IMR-90 (cell line): ENCODE measurements at places on chromosomes 1 and 21. TPM values are rescaled to one million over a fixed set of nuclear protein-coding genes. Genes with fewer than 3 reads are reported as not detected.

- H3K27ac ChIP-seq, result no peak overlapping the region
- H3K27me3 ChIP-seq, result no peaks in the 10 kb centered on the region
- peaks cover 47% of the 10 kb centered on the region for H3K36me3 ChIP-seq
- no peak for DNase-seq
- H3K4me1 ChIP-seq, result no peaks in the 10 kb centered on the region
These were observed 40.0 kb downstream of the MIA3 start for GRCh38 chr1:222657899-222658298.

The FAM177B gene
- not detected in 2 replicates for total RNA-seq

GRCh38 chr1:244970236-244970743, 105.9 kb upstream of the HNRNPU start:
- H3K36me3 ChIP-seq, result no peaks in the 10 kb centered on the region
- H3K27me3 ChIP-seq, result no peaks in the 10 kb centered on the region
- peaks cover 9% of the 10 kb centered on the region for H3K4me1 ChIP-seq
- DNase-seq, result peak; percentile 54
- peak overlapping the region; percentile 90 for H3K4me3 ChIP-seq
- peak overlapping the region; percentile 98 for H3K27ac ChIP-seq

The CASZ1 gene
- under 0.01 and 0.18 TPM in 2 replicates for total RNA-seq

DNA sequence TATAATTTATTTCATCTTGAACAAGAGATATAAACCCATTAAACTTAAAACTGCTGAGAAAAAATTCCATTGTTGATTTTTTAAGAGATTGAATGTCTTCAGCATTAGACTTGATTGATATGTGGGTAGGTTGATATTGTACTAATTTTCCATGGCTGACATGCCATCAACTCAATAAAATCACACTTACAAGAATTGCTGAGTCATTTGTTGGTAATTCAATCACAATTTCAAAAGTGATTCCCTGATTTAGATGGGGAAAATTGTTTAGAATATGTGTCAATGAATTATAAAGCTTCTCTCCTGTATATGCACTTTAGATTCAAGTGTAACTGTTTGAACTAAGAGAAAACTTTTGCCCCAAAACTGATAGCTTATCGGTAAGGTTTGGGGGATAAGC, 223.5 kb upstream of the NCAM2 start:
- H3K4me3 ChIP-seq, result no peak overlapping the region
- DNase-seq, result no peak
- no peak overlapping the region for H3K27ac ChIP-seq
- H3K27me3 ChIP-seq, result no peaks in the 10 kb centered on the region

DNA sequence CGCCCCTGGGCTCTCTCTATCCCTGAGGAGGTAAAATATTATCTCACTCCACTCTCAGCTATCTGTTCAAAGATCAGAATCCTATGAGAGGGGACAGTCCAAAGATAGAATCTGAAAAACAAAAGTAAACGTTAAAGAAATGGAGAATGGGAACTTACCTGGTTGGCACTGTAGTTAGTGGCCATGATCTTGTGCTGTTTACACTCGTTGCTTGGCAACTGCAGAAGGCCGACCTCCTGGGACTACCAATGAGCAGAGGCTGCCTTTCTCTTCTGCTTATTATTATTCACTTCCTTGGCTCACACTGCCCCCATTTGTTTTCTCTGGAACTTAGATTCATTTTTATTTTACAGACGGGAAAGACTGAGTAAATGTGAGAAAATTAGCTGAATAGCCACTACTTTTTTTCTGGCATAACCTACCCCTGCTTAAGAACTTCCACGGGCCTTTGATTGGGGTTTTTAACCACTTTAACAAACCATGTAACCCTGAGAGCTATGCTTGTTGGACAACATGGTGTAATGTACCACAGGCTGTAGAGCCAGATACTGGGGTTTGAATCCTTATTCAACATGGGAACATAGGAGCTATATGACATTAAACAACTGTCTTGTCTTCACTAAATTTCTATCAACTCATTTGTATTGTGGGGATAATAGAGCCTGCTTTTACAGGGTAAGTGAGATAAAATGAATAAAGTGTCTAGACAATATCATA, at the start of gene CFAP126:
Gene CFAP126 (minus strand): TSS at position 193 of the 717 bp plus-strand sequence. CDS start 8 bp downstream, at position 185.
- H3K27me3 ChIP-seq, result no peaks in the 10 kb centered on the region
- peak; percentile 70 for DNase-seq
- peaks cover 13% of the 10 kb centered on the region for H3K36me3 ChIP-seq
- no peaks in the 10 kb centered on the region for H3K4me1 ChIP-seq
- H3K27ac ChIP-seq, result no peak within 1 kb of the TSS
- no peak within 1 kb of the TSS for H3K4me3 ChIP-seq

DNA sequence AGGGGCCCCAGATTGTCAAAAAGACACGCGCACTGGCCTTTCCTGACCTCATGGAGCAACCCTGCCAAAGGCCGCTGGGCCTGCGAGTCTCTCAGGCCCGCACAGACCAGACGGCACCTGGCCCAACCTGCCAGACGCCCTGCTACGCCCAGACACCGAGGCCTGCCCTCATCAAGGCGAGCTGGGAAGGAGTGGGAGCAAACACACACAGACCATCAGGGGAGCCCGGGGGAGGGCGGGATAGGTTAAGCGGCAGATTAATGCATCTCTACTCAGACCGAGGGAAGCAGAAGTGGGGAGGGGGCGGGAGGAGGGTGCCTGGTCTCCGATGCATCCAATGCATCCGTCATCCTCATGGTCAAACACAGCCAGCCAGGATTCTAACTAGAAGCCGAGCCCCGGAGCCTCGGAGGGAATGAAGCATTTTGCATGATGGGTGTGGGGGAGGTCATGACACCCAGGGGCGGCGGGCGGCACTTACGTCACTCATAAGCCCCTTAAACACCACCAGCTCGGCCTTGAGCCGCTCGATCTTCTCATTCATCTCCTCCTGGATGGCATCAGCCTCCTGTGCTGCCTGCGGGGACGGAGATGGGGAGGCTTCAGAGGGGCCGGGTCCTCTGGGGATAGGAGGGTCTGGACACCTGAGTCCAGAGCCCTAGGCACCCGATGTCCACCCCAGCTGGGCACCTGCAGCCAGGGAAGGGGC, 17.0 kb upstream of the ALDH4A1 start:
- no peak overlapping the region for H3K27ac ChIP-seq
- H3K27me3 ChIP-seq, result no peaks in the 10 kb centered on the region
- peaks cover 9% of the 10 kb centered on the region for H3K36me3 ChIP-seq
- peaks cover 25% of the 10 kb centered on the region for H3K4me1 ChIP-seq
- no peak overlapping the region for H3K4me3 ChIP-seq

The S100A9 gene
- total RNA-seq, result not detected in 2 replicates

The KCNT2 gene
- 0.56 and 0.72 TPM in 2 replicates for total RNA-seq

DNA sequence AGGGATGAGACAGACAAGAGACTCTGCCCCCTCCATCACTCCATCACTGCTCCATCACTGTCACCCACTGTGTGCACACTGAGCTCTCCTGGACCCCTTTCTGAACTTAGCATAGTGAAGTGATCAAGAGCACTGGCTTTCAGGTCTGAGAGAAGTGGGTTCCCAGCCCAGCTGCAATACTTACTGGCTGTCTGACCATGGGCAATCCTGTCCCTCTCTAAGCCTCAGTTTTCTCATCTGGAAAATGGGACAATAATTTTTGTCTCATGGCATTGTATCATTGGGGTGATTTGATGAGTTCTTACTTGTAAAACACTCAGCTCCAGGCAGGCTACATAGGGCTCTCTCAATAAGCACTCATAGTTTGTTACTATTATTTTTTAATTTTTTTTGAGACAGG, 7.5 kb upstream of the RPS6KA1 start:
- H3K4me1 ChIP-seq, result no peaks in the 10 kb centered on the region
- no peak for DNase-seq
- peaks cover 42% of the 10 kb centered on the region for H3K27me3 ChIP-seq
- H3K27ac ChIP-seq, result no peak overlapping the region

DNA sequence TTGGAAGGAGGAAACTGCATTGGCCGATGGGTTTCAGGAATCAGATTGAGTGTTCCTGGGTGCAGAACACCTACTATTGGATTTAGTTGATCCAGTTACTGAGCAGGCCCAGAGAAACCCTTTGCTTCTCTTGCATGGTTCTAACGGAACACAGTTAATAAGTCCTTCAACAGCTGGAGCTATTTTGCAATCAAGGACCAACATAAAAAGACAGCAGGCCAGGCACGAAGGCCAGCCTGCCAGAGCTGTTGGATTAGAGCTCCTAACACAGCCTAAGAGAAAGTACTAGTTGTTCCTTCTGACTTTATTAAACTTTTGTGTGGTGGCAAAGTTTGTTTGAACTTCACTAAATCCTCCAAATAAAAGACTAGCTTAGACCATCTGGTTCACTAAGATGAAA, 148.0 kb upstream of the LMO4 start:
- DNase-seq, result no peak
- peaks cover 3% of the 10 kb centered on the region for H3K27me3 ChIP-seq
- H3K4me3 ChIP-seq, result no peak overlapping the region
- H3K27ac ChIP-seq, result no peak overlapping the region
- no peaks in the 10 kb centered on the region for H3K36me3 ChIP-seq
- no peaks in the 10 kb centered on the region for H3K4me1 ChIP-seq

GRCh38 chr1:220702733-220703270, 12.6 kb downstream of the C1orf115 start:
- H3K4me1 ChIP-seq, result no peaks in the 10 kb centered on the region
- DNase-seq, result no peak
- H3K4me3 ChIP-seq, result no peak overlapping the region

- no peaks in the 10 kb centered on the region for H3K27me3 ChIP-seq
- no peak for DNase-seq
- no peak overlapping the region for H3K27ac ChIP-seq
These were observed 3.9 kb upstream of the SLC27A3 start for GRCh38 chr1:153771261-153771660.

The MAEL gene
- total RNA-seq, result not detected in 2 replicates

DNA sequence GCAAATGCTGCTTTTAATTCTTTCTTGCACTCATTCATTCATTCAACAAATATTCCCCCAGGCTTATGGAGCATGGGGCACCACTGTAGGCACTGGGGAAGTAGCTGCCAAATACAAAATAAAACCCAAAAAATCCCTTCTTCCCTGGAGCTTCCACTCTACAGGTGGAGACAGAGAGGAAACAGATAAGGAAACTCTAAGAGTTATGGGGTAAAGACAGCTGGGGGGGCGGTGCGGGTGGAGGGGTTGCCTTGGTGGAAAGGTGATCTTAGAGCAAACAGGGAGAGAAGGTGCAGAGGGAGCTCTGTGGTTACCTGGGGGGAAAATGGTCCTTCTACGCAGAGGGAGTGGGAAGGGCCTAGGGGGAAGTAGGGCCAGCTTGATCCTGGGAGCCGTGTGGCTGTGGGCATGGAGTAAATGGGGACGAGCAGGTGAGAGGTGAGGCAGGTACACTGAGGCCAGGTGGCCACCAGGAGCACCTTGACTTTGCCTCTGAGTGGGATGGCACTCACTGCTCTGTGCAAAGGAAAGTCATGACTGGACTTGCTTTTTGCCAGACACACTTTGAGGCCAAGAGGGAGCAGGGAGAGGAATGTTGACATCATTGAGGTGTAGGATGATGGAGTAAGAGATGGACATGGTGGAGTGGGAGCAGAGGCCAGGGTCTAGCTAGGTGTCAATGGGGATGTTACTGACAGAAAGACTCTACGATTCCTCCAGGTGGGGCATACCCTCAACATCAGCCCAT, 152.0 kb downstream of the ETS2 start:
- DNase-seq, result no peak
- H3K4me1 ChIP-seq, result peaks cover 34% of the 10 kb centered on the region
- no peaks in the 10 kb centered on the region for H3K27me3 ChIP-seq

GRCh38 chr1:160781914-160782689, 13.9 kb upstream of the LY9 start:
- no peaks in the 10 kb centered on the region for H3K27me3 ChIP-seq
- no peak overlapping the region for H3K27ac ChIP-seq
- no peak for DNase-seq
- no peak overlapping the region for H3K4me3 ChIP-seq

- H3K27me3 ChIP-seq, result peaks cover 13% of the 10 kb centered on the region
- H3K36me3 ChIP-seq, result no peaks in the 10 kb centered on the region
- no peak overlapping the region for H3K27ac ChIP-seq
- no peaks in the 10 kb centered on the region for H3K4me1 ChIP-seq
These were observed 1.0 kb downstream of the FAM78B start for GRCh38 chr1:166165661-166166328.

GRCh38 chr21:46049890-46050667, 47.8 kb upstream of the COL6A2 start:
- no peak overlapping the region for H3K4me3 ChIP-seq
- H3K27me3 ChIP-seq, result no peaks in the 10 kb centered on the region
- H3K4me1 ChIP-seq, result peaks cover 27% of the 10 kb centered on the region
- peak overlapping the region; percentile 95 for H3K27ac ChIP-seq
- no peaks in the 10 kb centered on the region for H3K36me3 ChIP-seq
- DNase-seq, result no peak

The BNIPL gene
- total RNA-seq, result under 0.01 TPM in 1 of 2 replicates, not detected in the other

The CSF3R gene
- not detected in 2 replicates for total RNA-seq

DNA sequence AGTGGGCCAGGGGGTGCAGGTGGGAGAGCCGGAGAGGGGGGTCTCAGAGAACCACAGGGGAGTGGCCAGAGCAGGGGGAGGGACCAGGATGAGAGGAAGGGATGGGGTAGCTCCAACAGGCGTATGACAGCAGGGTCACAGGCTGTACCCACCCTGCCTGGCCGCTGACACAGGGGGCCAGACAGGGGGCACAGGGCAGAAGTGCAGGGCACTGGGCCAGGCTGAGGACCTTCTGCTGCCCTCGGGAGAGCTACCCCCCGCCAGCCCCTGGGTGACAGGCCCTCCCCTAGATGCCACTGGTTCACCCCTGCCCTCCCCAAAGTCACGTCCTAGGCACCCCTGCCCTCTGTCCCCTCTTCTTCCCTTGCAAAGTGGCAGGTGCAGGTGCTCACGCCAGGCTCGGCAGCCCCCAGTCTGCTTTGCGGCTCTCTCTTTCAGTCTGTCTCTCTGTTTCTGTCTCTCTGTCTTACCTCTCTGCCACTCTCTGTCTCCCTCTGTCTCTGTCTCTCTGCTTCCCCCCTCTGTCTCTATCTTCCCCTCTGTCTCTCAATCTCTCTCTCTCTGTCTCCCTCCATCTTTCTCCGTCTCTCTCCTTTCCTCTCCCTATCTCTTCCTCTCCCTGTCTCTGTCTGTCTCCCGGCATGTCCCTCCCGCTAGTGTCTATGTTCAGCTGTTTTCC, 48.5 kb downstream of the WNT9A start:
- no peak for DNase-seq
- no peak overlapping the region for H3K4me3 ChIP-seq
- H3K4me1 ChIP-seq, result no peaks in the 10 kb centered on the region; the same call in 1 of the 2 replicates
- H3K27me3 ChIP-seq, result no peaks in the 10 kb centered on the region; the same call in 1 of the 2 replicates
- no peaks in the 10 kb centered on the region for H3K36me3 ChIP-seq

DNA sequence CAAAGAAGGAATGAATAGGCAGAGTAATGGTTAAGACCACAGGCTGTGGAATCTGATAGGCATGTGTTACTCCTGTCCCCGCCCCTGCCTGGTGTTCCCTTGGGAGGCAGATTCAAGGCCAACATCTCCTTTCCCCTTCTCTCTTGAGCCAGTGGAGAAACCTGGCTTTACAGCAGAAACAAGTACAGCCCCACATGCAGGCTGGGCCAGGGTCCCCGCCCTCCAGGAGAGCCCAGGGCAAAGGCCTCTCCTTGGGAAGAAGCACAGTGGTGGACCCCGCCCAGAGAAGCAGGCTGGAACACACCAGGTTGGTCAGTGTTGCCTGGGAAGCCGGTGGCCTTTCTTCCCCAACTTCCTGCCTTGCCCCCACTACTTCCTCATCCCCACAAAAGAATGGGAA, 6.8 kb downstream of the C1orf167 start:
- no peaks in the 10 kb centered on the region for H3K36me3 ChIP-seq
- H3K4me1 ChIP-seq, result no peaks in the 10 kb centered on the region
- no peak overlapping the region for H3K4me3 ChIP-seq
- no peak overlapping the region for H3K27ac ChIP-seq

- H3K4me3 ChIP-seq, result no peak overlapping the region
- H3K4me1 ChIP-seq, result no peaks in the 10 kb centered on the region
- no peak for DNase-seq
- no peaks in the 10 kb centered on the region for H3K36me3 ChIP-seq
- no peaks in the 10 kb centered on the region for H3K27me3 ChIP-seq
These were observed 225.6 kb downstream of the ZNF326 start for GRCh38 chr1:90220496-90220895.

- H3K27me3 ChIP-seq, result peaks cover 5% of the 10 kb centered on the region; the same call in 1 of the 2 replicates
- no peak overlapping the region for H3K4me3 ChIP-seq
- no peaks in the 10 kb centered on the region for H3K36me3 ChIP-seq
- H3K27ac ChIP-seq, result no peak overlapping the region
These were observed 9.7 kb upstream of the KLHL20 start for GRCh38 chr1:173705117-173705516.
